Calu3 (cell line): ENCODE measurements at places on chromosomes 1 and 21.

DNA sequence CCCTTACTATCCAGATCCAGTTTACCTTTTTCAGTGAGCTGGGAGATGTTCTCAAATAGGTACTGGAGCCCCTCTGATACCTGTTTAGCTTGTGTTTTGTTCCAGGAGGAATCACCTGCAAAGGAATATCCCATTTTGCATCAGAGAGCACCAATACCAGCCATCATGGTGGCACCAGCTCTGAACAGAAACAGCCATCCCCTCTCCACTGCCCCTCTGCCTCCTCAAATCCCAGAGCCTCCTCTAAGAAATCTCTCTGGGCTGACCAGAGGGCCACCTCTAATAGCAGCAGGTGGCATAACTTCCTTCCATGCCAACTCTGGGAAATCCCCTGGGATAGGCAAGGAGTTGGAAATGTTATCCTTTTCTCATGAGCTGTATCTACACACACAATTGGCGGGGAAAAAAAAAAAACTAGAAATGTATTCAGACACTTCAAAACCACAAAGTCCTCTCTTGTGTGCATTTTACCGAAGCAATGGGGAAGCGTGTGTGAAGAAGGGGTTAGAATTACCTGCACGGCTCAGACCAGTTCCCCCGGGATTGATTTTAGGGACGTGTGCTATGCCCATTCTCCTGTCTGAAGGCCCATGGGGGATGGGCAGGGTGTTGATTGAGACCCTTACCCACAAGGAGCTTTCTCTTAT is 2.4 kb downstream of the PGLYRP4 start:
- H3K36me3 ChIP-seq: no peaks in the 10 kb centered on the region
- no peak for DNase-seq
- no peak overlapping the region for H3K27ac ChIP-seq
- peaks cover 100% of the 10 kb centered on the region for H3K27me3 ChIP-seq

DNA sequence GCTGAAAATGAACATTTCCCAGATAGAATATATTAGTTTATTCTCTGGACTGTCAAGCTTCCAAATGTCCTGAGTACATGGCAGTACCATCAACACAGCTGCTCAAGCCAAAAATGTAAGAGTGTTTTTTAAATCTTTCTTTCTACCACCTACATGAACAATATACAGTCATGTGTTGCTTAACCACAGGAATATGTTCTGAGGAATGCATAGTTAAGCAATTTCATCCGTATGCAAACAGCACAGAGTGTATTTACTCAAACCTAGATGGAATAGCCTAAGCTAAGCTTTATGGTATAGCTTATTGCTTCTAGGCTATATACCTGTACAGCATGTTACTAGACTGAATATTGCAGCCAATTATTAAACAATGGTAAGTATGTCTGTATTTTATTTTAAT is 561.9 kb upstream of the ADGRL4 start:
- H3K4me1 ChIP-seq: no peaks in the 10 kb centered on the region
- no peak overlapping the region for H3K27ac ChIP-seq

DNA sequence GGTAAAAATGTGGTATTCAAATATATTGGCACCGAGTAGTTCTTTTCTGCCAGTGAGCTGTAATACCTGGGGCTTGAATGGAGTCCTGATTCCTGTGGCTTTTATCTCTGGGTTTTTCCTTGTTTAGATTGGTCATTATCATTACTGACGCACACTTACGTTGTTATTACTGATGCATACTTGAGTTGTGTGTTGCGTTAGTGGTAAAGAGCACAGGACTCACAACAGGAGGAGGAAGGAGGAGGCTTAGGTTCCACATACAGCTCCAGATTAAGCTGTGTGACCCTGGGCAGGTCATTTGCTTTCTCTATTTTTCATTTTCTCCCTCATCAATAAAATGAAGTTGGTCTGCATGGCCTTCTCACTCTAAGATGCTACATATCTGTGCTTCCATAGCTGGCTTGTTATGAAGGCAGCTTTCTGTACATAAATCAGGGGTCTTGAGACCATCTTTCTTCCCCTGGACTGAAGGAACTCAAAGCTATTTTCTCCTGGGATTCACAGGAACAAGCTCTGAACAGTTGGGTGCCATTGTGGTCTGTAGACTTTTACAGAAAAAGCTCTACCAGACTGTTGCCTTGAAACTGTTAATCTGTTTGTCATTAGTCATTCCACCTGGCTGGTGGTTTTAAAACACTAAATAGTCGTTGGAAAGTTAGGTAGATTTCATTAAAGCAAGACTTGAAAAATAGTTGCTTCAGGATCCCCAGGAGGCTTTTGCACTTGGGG is 5.6 kb downstream of the ARID1A start:
- DNase-seq: no peak
- peaks cover 24% of the 10 kb centered on the region for H3K36me3 ChIP-seq
- H3K27me3 ChIP-seq: no peaks in the 10 kb centered on the region
- no peak overlapping the region for H3K27ac ChIP-seq
- H3K4me3 ChIP-seq: no peak overlapping the region

DNA sequence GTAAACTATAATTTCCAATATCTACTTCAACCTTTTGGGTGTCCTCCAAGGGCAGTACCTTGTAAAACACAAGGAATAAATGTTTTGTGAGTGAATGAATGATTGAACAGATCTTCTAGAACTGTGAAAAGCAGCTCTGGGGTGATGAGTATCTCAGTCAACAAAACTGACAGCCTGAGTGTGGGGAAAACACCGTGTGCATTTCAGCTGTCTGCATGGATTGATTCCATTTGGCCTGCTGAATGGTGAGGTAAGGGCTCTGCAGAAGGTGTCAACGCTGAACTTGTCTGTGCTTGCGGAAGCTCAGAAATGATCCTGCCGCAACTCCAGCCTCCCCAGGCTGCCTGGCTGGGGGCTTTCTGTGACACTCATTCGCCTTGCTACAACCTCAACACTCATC is 7.4 kb upstream of the AGMAT start:
- no peak overlapping the region for H3K27ac ChIP-seq
- no peaks in the 10 kb centered on the region for H3K27me3 ChIP-seq
- H3K4me1 ChIP-seq: no peaks in the 10 kb centered on the region
- H3K36me3 ChIP-seq: no peaks in the 10 kb centered on the region
- H3K4me3 ChIP-seq: no peak overlapping the region
- no peak for DNase-seq

DNA sequence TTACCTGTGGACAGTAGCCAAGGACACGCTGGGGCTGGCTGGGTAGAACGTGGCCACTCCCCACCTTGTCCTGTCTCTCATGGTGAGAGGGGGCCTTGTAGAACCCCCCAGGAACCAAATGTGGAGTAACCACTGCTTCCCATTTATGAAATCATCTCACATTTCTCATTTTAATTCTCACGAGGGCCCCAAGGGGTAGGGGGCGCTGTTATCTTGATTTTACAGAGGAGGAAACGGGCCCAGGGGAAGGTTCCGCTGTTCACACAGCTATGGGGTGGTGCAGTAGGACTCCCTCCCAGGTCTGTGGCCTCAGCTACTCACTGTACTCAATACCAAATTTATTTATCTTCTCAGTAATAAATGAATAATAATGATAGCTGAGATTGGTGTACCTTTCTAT is 5.5 kb downstream of the SMPDL3B start:
- H3K4me3 ChIP-seq: no peak overlapping the region
- H3K36me3 ChIP-seq: peaks cover 3% of the 10 kb centered on the region
- no peaks in the 10 kb centered on the region for H3K27me3 ChIP-seq
- peaks cover 8% of the 10 kb centered on the region for H3K4me1 ChIP-seq
- peak; percentile 13 for DNase-seq

- no peaks in the 10 kb centered on the region for H3K4me1 ChIP-seq
- no peaks in the 10 kb centered on the region for H3K27me3 ChIP-seq
- no peak overlapping the region for H3K4me3 ChIP-seq
- no peak for DNase-seq
- no peaks in the 10 kb centered on the region for H3K36me3 ChIP-seq
- no peak overlapping the region for H3K27ac ChIP-seq
Measured at GRCh38 chr1:62013264-62013663, 181.4 kb upstream of the L1TD1 start.

GRCh38 chr1:175911138-175911537 is 167.7 kb upstream of the TNR start:
- no peak overlapping the region for H3K27ac ChIP-seq
- no peaks in the 10 kb centered on the region for H3K27me3 ChIP-seq
- no peaks in the 10 kb centered on the region for H3K36me3 ChIP-seq
- no peak for DNase-seq

GRCh38 chr21:31634993-31635392 is 24.5 kb upstream of the SOD1 start:
- H3K4me3 ChIP-seq: no peak overlapping the region
- DNase-seq: no peak
- H3K27me3 ChIP-seq: no peaks in the 10 kb centered on the region
- H3K4me1 ChIP-seq: peaks cover 4% of the 10 kb centered on the region
- no peak overlapping the region for H3K27ac ChIP-seq

DNA sequence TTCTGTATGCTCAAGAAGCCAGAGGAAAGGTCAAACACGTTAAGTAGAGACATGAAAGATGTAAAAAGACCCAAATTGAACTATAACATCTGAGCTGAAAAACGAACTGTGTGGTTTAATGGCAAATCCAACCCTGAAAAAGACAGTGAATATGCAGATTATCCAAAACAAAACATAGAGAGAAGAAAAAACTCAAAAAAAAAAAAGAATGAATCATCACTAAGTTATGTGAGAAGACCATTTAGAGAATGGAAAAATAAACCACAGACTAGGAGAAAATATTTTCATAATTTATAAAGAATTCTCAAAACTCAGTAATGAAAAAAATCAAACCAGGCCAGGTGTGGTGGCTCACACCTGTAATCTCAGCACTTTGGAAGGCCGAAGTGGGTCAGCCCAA is 253.3 kb downstream of the PLPP3 start:
- no peak overlapping the region for H3K4me3 ChIP-seq
- no peak for DNase-seq
- peak overlapping the region; percentile 9 for H3K27ac ChIP-seq
- peaks cover 40% of the 10 kb centered on the region for H3K4me1 ChIP-seq

DNA sequence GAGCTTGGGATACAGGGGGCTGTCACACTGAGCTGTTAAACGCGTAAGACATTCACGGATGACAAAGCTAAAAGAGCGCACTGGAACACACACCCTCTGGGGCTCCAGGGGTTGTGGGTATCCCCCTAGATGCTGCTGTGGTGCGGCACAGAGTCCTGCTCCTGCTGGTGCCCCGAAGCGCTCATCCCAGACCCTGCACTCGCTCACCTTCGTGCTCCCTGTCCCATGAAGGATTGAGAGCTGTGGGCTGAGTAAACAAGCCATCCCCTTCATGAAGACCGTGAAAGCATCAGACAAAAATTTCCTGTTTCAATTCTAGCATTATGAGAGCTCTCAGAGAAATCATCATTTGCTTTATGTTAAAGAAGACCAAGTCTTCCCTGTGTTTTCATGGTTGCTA is 463.5 kb upstream of the ADGRL2 start:
- H3K36me3 ChIP-seq: no peaks in the 10 kb centered on the region
- H3K27me3 ChIP-seq: no peaks in the 10 kb centered on the region
- H3K4me3 ChIP-seq: no peak overlapping the region
- H3K4me1 ChIP-seq: no peaks in the 10 kb centered on the region
- DNase-seq: no peak
- H3K27ac ChIP-seq: no peak overlapping the region

- H3K4me1 ChIP-seq: peaks cover 11% of the 10 kb centered on the region
- H3K27me3 ChIP-seq: no peaks in the 10 kb centered on the region
- H3K4me3 ChIP-seq: no peak overlapping the region
- DNase-seq: peak; percentile 11
Measured at GRCh38 chr1:209080170-209080781, 503.2 kb upstream of the CAMK1G start.

- no peak overlapping the region for H3K4me3 ChIP-seq
- no peaks in the 10 kb centered on the region for H3K36me3 ChIP-seq
- no peak for DNase-seq
Measured at GRCh38 chr1:224482619-224483018, 48.0 kb upstream of the WDR26 start.

DNA sequence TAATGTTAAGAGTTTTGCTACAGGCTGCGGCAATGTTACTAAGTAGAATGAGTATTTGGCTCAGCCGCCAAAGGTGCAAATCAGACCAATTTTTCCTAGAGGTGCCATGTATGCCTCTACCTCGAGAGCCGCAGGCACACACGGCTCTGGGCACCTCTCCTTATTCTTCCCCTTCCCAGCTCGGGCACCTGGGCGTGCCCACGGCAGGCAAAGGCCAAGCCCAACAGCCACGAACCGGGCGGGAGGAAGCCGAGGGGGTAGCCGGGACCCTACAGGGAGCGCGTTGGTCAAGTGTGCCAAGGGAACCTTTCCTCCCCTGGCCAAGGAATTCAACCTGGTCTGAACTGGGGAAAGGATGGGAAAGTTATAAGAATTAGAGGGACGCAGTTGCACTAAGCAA is 31.0 kb downstream of the LRRC3 start:
- no peak overlapping the region for H3K4me3 ChIP-seq
- no peak overlapping the region for H3K27ac ChIP-seq
- H3K27me3 ChIP-seq: peaks cover 30% of the 10 kb centered on the region
- peaks cover 8% of the 10 kb centered on the region for H3K4me1 ChIP-seq

GRCh38 chr1:100382657-100383056 is 30.4 kb downstream of the CDC14A start:
- H3K4me3 ChIP-seq: no peak overlapping the region
- no peak for DNase-seq
- no peaks in the 10 kb centered on the region for H3K27me3 ChIP-seq
- H3K36me3 ChIP-seq: no peaks in the 10 kb centered on the region
- H3K4me1 ChIP-seq: no peaks in the 10 kb centered on the region

DNA sequence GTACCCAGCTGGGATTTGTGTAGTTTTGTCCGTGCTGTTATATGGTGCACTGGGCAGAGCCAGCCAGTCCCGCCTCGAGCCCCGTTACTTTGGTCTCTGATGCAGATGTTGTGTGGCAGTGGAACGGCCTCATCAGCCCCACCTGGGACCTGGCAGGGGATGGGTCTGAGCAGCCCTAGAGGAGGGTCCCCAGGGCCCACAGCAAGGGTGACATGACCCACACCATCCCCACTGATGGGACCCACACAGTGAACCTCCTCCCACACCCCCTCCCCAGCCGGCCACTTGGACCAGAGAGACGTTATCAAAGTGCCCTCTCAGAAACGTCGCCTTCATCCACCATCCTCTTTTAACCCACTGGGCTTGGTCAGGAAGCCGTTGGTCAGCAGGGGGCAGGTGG is 42.0 kb upstream of the PCBP3 start:
- H3K36me3 ChIP-seq: no peaks in the 10 kb centered on the region

DNA sequence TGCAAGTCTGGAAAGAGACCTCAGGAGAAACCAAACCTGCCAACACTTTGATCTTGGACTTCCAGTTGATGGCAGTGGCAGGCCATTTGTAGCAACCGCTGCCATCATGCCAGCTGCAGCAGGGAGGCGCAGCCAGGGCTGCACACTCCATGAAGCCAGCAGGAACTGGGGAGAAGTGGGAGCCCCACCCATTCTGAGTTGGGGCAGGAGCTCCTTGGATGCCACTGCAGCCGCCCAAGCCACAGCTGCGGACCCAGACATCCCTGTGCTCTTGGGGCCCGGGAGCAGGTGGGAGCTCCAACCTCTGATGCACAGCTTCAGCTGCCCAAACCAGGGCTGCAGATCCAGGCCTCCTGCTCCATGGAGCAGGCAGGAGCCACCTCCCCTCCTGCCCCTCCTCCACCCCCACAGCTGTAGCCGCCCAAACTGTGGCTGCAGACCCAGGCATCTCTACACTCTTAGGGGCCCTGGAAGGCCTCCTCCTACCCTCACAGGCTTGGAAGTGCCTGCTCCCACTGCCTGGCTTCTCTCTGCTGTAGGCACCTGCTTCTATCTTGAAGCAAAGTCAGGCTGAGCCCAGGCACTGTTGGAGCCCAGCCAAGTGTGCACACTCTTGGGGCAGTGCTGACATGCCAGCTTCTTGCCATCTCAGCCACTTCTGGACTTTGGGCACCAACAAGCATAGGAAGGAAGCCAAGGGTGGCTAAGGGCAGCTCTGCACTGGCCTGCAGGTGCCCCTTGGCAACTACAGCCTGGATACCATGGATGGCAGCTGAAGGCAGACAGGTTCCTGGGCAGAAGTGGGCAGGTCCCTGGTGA is 20.0 kb upstream of the DISP1 start:
- peaks cover 11% of the 10 kb centered on the region for H3K4me1 ChIP-seq
- peaks cover 3% of the 10 kb centered on the region for H3K27me3 ChIP-seq
- DNase-seq: no peak
- H3K4me3 ChIP-seq: no peak overlapping the region
